ENCODE measurements at places on chromosomes 7 and 10. TPM values are rescaled to one million over a fixed set of nuclear protein-coding genes. Genes with fewer than 3 reads are reported as not detected.
A peak's percentile ranks its signal among the peaks of the same experiment; 100 is the strongest.

GRCh38 chr10:16777473-16778370 is 39.5 kb downstream of the RSU1 start:
- no peaks in the 10 kb centered on the region for H3K27me3 ChIP-seq
- peak; percentile 41 for DNase-seq
- H3K36me3 ChIP-seq = peaks cover 3% of the 10 kb centered on the region
- H3K27ac ChIP-seq = no peak overlapping the region
- H3K4me3 ChIP-seq = no peak overlapping the region

DNA sequence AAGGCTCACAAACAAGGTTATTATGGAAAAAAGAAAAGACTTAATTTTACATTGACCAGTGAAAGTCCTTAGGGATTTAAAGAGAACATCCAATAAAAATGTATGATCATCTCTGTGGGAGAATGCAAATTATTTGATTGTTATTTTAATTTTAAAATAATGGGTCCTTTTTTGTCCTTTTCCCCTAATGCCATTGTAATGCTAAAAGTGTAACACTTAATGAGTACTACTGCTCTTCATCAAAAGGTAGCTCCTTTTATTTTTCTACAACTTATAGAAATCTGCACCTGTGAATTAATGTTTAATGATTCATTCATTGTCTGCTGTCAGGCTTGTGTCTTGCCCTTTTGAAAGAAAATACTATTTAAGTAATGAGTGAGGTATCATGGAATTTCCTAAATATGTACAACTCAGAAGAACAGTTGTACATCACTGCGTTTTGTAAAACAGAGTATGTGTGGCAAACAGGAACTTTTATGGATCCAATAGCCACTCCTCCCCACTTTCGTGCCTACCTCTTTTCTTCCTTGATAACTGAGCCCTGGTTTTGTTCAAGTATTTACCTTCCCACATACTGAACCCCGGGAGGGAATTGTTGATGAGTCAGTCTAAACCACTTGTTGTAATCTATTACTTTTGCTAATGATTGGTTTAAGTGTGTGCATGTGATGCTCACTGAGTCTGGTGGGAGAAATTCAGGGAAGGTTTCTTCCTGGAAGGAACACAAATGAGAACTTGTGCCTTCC is 19.9 kb upstream of the TRUB1 start:
- no peaks in the 10 kb centered on the region for H3K27me3 ChIP-seq
- H3K36me3 ChIP-seq = no peaks in the 10 kb centered on the region
- H3K27ac ChIP-seq = no peak overlapping the region
- H3K4me1 ChIP-seq = no peaks in the 10 kb centered on the region
- H3K4me3 ChIP-seq = no peak overlapping the region

GRCh38 chr10:32315424-32315823 is 31.5 kb downstream of the EPC1 start:
- no peak for DNase-seq
- H3K4me1 ChIP-seq = no peaks in the 10 kb centered on the region
- no peaks in the 10 kb centered on the region for H3K27me3 ChIP-seq
- H3K4me3 ChIP-seq = no peak overlapping the region
- no peak overlapping the region for H3K27ac ChIP-seq

DNA sequence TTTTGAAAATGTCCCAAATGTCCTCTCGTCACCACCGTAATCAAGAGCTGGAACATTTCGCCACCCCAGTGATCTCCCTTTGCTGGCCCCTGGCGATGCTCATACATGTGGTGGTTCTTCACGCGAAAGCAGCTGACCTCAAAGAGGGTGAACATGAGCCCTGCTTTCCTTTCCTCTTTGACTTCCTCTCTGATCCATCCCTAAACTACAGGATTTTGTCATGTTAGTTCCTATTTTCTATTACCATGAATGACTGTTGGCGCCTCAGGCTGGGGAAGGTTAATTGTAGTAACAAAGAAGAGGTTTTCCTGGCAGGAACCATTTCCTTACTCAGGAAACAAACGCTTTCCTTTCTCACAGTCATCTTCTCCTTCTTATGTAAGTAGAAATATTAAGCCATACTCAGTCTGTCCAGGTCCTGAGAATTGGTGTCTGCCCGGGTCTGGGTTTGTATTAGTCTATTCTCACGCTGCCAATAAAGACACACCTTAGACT is 114.5 kb downstream of the INSYN2A start:
- no peaks in the 10 kb centered on the region for H3K4me1 ChIP-seq
- H3K36me3 ChIP-seq = peaks cover 3% of the 10 kb centered on the region
- H3K27ac ChIP-seq = no peak overlapping the region
- DNase-seq = no peak

Gene OR6B1
- total RNA-seq = not detected

DNA sequence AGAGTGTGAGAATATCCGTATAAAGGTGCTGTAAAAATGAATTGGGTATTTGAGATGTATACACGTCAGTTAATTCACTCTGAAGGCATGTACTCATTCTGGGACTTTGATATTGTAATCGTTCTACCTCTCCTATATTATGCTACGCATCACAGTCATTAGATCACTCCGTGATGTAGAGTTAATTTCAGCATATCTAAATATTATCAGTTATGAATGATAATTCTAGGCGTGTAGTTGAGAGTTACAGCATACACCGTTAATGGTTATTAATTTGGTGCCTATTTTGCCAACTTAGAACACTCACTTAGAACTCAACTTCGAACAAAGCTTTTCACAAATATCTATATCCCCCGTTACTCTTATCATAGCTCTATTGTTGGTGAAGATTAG is 477 bp upstream of the MCU start:
- no peak overlapping the region for H3K27ac ChIP-seq
- H3K27me3 ChIP-seq = no peaks in the 10 kb centered on the region
- H3K36me3 ChIP-seq = no peaks in the 10 kb centered on the region
- H3K4me3 ChIP-seq = peak overlapping the region; percentile 85
- H3K4me1 ChIP-seq = peaks cover 5% of the 10 kb centered on the region
- DNase-seq = no peak

DNA sequence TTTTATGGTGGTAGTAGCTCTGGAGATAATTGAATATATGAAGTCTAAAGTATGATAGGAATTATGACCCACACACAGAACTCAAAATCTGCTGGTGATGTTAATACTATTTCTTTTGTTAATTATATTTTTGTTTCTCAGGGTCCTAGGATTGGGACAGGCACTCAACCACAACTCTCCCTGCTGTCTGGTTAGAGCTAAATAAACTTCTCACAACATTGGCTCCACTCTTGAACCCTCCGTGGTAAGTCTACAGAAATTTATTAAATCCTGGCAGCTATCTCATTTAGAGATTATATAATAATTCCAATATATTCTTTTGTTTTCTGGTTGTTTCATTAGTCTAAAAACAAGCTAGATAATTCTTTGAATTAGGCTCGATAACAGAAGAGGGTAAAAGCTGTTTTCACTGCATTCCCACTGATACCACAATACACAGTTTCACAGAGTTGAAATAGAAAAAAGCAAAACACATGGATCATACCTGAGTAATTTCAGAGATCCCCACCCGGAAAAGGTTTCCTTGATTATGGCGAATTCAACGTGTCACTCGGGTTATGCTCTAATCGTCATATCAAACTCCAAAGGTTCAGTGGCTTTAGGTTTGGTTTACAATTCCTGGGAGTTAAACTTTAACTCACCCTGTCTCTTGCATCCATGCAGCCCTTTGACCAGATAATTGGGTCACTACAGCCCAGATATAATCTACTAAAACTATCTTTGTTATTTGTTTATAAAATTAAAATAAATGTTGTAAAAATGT is at the start of gene A1CF:
A1CF (minus strand) TSS at position 531 of the 763 bp plus-strand sequence. CDS start 25,687 bp downstream, outside the sequence.
- no peaks in the 10 kb centered on the region for H3K36me3 ChIP-seq
- no peak for DNase-seq
- no peak within 1 kb of the TSS for H3K4me3 ChIP-seq
- H3K27ac ChIP-seq = no peak within 1 kb of the TSS

Gene NPFFR1
- total RNA-seq = 0.50 TPM

DNA sequence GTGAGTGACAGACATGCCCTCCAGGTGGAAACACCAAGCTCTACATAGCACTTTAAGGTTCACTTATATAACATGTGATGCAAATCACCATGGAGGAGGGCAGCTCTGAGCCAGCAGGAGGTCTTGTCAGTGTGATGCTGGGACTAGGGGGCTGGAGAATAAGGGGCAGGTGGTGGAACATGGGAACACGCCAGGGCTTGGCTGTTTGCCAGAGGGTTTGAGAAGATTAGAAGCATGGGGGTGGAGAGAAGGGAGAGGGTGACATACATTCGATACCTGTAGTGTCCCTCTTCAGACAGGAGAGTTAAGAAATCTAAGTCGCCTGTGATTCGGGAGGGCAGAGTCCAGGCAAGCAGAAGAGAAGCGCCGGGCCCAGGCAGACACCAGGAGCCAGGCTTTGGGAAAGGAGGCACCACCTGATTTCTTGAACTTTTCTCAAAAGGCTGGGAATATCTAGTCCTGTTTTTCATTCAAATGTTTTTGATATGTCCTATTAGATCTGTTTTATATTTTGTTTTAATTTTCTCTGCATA is 16.9 kb upstream of the LAMB4 start:
- H3K4me1 ChIP-seq = peaks cover 6% of the 10 kb centered on the region
- no peak overlapping the region for H3K4me3 ChIP-seq
- H3K27me3 ChIP-seq = no peaks in the 10 kb centered on the region
- H3K36me3 ChIP-seq = no peaks in the 10 kb centered on the region

DNA sequence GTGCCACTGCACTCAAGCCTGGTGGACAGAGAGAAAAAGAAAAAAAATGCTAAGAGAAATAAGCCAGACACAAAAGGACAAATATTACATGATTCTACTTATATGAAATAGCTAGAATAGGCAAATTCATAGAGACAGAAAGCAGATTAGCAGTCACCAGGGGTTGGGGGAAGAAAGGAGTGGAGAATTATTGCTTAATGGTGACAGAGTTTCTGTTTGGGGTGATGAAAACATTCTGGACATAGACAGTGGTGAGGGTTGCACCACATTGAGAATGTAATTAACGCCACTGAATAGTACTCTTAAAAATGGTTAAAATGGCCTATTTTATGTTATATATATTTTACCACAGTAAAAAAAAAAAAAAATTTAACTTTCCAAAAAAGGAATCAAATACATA is 6.4 kb upstream of the NT5C2 start:
- H3K4me1 ChIP-seq = no peaks in the 10 kb centered on the region
- no peak for DNase-seq
- H3K36me3 ChIP-seq = no peaks in the 10 kb centered on the region
- H3K4me3 ChIP-seq = no peak overlapping the region
- H3K27ac ChIP-seq = no peak overlapping the region

Gene ADRA2A
- total RNA-seq = 6.6 TPM

Gene ZNF239
- total RNA-seq = 12.0 TPM

DNA sequence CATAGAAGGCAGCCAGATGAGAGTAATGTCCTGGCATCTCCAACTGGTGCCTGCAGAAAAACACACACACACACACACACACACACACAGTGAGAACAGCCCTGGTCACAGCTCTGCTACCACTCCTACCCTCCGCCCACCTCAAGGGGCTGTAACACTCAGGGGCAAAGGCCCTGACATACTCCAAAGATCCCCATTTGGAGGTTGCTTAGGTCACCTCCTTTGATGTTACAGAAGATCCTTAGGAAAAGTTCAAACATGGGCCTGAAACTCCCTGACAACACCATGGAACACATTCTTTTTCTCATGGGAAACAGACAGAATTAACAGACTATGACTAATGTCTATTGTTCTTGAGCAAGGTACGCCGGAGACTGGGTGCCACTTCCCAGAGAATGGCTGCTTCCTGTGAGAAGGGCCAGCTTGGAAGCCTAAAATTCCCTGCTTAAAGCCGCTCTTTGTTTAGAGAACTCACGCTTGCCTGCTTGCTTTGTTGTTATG is 27.7 kb downstream of the DENND11 start:
- H3K36me3 ChIP-seq = peaks cover 13% of the 10 kb centered on the region
- peak overlapping the region; percentile 29 for H3K27ac ChIP-seq
- peaks cover 18% of the 10 kb centered on the region for H3K4me1 ChIP-seq
- H3K27me3 ChIP-seq = no peaks in the 10 kb centered on the region
- H3K4me3 ChIP-seq = no peak overlapping the region

Gene NUP205
- 46.7 TPM for total RNA-seq

Gene SLC18A2
- total RNA-seq = 1.9 TPM

GRCh38 chr10:91689731-91690168 is 56.9 kb upstream of the PPP1R3C start:
- H3K4me3 ChIP-seq = no peak overlapping the region
- DNase-seq = no peak
- H3K36me3 ChIP-seq = no peaks in the 10 kb centered on the region
- H3K27ac ChIP-seq = no peak overlapping the region
- H3K27me3 ChIP-seq = no peaks in the 10 kb centered on the region
- H3K4me1 ChIP-seq = no peaks in the 10 kb centered on the region

Gene MKI67
- total RNA-seq = 9.3 TPM
